RWPE2 (cell line): ENCODE measurements at places on chromosomes 7 and 10.

DNA sequence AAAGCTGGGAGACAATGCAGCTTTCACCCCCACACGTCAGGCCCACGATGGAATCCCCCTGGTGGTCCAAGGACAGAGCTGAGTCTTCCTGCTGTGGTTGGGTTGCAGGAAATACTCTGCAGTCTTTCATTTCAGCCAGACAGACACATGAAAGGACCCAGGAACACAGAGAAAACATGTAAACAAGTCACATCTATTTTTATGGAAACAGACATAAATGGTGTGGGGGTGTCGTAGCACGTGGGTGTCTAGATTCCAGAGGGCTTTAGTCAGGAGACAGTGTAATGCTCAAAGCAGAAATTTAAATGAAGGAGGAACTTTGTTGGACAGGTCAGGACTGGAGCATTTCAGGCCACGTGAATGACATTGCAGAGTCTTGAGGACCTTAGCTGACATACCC is 444.6 kb downstream of the SUGCT start:
- DNase-seq = no peak

DNA sequence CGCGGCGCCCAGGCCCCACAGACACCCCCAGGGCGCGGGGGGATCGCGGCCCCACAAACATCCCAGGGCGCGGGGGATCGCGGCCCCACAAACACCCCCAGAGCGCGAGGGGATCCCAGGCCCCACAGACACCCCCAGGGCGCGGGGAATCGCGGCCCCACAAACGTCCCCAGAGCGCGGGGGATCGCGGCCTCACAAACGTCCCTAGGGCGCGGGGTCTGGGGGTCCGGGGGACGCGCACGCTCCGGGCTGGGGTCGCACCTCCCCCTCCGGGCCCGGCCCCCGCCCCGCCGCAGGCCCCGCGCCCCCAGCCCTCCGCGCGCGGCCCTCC is 382 bp downstream of the DIP2C start:
- DNase-seq = no peak

- DNase-seq = no peak
Measured at GRCh38 chr7:11896663-11897062, 64.7 kb upstream of the THSD7A start.

GRCh38 chr10:125264091-125264490 is 103.7 kb upstream of the CTBP2 start:
- DNase-seq = no peak

DNA sequence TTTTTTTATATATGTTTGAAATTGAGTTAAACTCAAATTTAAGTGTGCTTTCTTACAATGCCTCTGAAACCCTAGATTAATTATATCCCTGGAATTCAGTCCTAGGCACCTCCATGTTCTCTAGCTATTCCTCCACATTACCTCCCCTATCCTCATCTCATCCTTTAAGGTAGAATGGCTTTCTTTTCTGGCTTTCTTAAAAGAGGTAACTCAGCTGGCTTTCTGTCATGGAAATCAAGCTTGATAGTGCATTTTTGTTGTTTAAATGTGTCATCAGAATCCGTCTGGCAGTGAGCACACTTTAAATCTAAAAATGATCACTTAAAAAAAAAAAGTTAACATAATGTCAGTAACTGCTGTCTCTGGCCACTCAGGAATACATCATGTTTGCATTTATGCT is 42.2 kb downstream of the AHR start:
- no peak for DNase-seq

GRCh38 chr7:70752794-70753241 is 379.1 kb upstream of the GALNT17 start:
- DNase-seq = no peak

DNA sequence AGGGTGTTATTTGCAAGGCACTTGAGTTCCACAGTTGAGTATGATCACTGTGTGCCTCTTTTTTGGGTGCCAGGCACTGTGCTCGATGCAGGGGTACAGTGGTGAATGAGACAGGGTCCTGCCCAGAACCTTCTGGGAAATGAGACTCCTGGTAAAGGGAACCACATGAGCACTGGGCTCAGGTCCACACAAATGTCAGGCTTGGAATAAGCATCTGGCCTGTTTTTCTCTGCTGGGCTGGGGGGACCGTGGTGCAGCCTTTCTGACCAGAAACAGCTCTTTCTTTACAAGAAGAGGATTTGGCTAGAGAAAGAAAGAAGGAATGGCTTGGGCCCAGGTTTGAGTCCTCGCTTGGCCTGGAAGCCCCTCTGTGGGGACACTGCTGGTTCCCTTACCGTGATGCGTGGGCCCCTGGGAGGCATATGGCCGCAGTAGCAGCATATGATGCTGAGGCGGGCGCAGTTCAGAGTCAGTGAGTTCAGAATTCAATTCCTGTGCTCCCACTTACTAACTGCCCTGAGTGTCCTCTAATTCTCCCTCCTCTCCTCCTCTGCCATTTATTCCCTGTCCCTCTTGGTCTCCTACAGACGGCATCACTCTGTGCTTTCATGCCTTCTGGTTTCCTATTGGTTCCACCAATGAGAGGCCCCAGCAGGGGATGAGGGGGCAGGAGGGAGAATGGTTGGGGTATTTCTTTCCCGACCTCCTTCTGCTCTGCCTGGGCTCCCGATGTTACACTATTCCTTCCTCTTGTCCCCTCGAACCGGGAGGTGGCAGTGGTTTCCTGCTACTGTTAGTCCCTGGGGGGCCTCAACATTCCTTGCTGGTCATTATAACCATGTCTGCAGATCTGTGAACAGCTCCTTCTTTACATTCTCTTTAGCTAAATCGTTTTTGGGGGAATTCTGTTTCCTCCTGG is 9.6 kb upstream of the KCP start:
- DNase-seq = peak; percentile 22

DNA sequence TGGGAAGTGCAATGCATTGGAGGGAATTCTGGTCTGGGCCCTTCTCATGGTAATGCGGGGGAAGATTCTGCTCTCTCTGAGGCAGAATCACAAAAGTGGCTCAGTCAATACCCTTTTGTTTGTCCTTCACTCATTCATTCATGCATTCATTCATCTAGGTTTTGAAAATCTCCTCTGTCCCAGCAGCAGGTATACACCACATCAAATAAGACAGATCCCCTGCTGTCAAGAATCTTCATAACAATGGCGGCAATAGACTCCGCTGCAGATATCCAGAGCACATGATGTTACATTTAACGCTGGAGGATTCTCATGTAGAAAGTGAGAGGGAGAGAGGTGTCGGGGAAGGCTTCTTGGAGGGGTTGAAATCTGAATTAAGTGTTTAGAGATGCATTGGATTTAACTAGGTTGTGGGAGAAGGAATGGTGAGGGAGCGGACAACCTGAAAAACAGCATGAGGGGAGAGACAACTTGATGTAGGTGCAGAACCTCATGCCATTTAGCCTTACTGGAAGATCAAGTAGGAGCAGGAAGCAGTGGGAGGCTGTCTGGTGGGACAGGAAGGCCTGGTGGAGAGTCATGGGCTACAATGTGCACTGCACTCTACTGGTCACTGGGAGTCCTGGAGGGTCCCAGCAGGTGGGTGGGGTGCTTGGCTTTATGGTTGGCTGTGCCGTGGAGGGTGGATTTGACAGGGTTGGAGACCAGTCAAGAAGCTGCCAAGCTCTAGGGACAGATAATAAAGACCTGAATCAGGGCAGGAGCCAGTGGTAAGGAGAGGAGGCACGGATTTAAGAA is 5.2 kb upstream of the FAM180A start:
- no peak for DNase-seq

DNA sequence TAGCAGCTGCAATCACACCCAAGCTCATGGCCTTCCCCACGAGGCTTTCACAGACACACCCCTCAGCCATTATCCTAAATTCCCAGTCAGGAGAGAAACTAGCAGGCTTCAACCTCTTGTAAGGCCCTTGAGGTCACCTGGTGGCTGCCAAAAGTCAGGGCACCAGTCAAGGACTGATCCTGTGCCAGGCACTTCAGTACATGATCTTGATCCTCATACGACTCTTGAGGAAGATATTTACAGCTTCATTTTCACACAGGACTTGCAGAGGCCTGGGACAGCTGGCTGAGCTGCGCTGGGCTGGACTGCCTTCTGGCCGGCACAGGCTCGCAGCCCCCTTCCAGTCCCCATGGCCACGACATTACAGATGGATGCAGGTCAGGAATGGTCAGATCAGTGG is 8.8 kb downstream of the PDAP1 start:
- DNase-seq = no peak

DNA sequence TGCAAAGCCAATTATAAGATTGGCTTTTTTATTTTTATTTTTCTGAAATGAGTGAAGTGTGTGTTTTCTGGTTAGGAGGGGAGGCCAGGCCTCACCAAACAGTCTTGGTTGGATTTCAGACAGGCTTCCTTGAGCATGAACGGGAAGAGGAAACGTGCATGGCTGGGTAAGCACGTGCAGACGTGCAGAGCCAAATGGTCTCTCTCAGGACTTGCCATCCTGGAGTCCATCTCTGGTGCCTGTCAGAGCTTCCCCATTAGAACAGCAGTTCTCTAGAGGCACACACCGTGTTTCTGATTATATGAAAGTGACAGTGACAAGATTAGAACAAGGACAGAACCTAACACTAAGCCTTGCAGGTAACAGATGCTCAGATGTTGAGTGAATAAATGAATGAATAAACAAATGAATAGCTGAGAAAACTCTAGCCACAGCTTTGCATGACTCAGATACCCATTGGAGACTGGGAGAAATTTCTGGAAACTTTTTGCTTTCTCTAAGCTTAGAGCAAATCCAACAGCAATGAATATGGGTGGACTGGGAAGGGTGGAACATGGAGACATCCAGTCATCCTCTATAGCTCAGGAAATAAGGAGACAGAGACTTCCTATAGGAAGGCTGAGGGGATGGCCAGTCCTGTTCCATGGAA is 11.8 kb upstream of the CALD1 start:
- no peak for DNase-seq

GRCh38 chr7:1160670-1161021 is 650 bp upstream of the ZFAND2A start:
- DNase-seq = no peak

DNA sequence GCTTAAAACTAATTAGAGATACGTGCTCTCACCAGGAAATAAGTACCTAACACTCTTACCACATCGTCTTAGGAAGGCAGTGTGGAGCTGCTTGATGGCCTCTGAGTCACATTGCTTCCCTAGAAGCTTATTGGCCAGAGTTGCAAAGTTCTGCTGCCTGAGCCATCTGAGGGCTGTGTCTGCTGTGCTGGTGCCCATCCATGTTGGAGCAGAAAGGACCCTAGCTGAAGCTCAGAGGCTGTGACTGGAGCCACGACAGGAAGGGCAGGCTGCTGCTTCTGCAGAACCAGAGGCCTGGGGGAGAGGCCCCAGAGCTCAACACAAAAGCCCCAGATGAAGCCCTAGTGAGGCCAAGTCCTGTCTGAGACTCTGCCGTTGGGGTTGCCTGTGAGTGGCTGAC is 64.8 kb upstream of the IGFBP3 start:
- no peak for DNase-seq

DNA sequence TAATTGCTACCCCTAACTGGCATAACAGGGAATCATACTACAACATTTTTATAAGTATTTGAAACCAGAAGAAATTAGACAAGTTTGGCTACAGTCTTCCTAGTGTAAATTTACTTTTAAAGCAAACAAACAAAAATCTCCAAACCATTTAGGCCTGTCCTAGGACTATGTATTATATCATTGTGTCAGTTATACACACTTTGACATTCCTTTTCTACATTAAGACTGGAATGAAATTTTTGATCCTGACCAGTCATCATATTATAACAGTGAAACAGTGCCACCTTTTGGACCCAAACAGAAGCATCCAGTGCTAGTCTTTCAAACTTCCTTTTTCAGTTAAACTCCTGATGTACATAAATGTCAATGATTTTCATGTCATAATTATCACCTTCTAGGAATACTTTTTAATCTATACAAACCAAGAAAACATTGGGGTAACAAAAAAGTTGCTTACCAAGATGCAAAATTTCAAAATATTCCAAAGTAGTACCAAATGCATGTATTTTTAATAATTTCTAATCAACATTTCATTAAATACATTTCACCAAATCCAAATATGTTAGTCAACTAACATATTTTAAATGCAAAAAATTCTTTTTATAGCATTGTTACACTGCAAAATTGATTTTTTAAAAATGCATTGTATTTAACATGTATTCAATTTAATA is 75.7 kb downstream of the IMMP2L start:
- DNase-seq = no peak

DNA sequence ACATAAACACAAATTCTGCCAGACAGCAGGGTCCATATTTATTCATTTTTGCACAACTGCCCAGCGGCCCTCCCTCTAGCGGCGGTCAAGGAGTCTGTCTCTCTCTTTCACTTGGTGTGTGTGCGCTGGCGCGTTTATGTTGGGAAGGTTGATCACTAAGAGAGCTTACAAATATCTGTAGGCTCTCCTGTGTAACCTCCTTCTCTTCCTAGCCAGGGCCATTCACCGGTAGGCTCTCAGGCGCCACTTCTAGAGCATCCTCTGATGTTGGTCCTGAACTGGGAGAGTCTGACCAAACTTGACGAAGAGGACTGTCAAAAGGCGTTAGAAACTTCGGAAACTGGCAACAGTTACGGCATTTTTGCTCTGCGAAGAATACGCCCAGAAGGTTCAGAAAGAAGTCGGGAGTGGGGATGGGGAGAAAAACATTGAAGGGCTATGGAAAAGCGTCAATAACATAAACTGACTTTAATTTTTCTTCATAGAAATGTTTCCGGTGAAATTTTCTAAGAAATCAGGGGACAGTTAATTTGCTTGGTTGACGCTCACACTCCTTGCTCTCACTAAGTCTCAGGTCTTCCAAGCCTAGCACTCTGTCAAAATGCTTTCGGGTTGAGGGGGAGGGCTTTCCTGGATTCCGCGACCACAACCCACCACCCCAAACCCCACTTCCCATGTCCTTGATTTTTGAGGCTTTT is 731.1 kb downstream of the ZWINT start:
- peak; percentile 45 for DNase-seq

DNA sequence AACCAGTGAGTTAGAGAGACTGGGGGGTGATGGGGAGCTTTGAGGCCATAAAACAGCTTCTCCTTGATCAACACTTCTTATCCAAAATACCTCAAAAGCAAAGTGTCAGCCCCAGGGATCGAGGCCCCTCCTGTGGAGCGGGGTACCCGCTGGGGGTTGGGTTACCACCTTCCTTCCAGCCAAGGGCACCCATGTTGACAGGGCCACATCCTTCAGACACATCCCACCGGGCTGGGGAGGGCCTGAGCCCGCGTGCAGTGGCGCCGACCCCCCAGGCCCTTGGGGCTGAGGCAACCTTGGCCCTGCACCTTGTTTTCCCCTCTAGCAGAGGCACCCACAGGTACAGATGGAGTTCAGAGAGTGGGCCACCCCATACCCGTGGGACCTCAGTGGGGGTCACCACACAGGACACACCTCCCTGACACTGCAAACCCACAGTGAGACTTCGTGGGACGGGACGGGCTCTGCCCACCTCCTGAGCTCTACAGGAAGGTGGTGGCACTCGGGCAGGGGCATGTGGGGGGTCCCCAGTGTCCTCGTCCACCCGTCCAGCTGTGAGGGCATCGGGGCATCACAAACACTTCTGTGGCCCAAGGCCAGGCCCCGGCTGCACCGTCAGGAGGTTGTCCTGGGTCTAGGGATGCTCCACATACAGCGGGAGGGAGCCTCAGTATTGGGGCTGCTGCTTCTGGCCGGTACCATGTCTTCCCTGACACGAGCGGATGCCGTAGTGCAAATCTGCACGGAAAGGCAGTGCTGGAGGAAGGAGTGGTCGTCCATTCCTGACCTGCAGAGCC is 10.7 kb downstream of the DPYSL4 start:
- DNase-seq = peak; percentile 44

GRCh38 chr7:20176578-20177242 is 40.5 kb downstream of the MACC1 start:
- DNase-seq = no peak
